ENCODE measurements at places on chromosomes 13 and 19.

DNA sequence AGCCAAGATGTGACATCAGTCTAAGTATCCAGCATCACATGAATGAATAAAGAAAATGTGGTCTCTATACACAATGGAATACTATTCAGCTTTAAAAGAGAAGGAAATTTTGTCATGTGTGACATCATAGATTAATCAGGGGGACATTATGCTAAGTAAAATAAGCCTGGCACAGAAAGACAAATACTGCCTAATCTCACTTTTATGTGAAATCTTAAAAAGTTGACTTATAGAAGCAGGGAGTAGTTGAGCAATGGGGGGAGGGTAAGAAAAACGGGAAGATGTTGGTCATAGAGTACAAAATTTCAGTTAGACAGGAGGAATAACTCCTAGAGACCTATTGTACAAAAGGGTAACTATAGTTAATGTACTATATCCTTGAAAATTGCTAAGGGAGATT is 10.4 kb upstream of the LCP1 start:
- DNase-seq, result no peak

DNA sequence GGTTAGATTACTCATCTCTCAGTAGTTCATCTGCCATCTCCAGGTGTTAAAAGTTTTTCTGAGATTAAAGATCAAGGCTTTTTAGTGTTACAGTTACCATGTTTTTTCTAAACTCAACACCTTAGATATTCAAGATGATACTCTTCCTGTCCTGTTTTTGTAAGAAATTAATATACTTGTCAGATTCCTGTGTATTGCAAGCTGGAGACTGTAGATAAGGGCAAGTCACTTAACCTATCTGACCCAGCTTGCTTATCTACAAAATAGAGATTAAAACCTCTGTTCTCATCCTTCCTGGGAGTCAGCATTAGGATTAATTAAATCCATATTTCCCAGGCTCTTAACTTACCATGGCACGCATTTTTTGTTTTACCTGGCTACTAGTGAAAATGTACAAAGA is 25.2 kb downstream of the SUGT1 start:
- DNase-seq, result no peak

GRCh38 chr19:3420244-3420755 is 53.9 kb downstream of the NFIC start:
- DNase-seq, result no peak

DNA sequence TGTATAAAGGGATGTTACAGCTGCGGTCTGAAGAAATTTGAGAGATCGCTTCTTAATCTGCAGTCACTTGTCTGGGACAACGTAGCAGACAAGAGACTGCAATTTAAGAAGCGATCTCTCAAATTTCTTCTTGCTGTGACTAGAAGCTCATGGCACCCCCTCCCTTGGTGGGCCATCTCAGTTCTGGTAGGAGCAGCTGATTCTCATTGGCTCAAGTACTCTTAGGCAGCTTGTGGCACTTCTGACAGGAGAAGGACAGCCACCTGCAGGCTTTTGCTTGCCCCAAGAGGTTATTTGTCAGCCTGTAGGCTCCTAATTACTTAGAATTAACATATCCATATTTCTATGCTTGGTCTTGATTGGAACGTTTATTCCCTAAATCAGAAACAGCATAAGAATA is 503.0 kb downstream of the DCT start:
- DNase-seq, result no peak

DNA sequence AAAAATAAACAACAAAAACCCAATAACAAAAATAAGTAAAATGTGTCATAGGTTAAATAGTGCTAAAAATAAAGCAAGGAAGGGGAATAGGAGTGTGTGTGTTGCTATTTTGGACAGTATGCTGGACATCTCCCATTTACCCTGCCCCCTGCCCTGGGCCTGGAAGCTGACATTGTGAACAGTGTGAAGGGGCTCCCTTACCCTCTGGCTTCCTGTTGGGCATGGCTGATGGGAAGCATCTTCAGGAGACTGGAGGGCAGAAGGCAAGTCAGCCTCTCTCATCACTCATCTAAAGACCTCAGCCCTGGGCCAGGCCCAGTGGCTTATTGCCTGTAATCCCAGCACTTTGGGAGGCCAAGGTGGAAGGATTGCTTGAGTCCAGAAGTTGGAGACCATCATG is 26.7 kb downstream of the KCTD15 start:
- no peak for DNase-seq

- no peak for DNase-seq
Measured at GRCh38 chr19:48310227-48310626, 15.1 kb upstream of the EMP3 start.

DNA sequence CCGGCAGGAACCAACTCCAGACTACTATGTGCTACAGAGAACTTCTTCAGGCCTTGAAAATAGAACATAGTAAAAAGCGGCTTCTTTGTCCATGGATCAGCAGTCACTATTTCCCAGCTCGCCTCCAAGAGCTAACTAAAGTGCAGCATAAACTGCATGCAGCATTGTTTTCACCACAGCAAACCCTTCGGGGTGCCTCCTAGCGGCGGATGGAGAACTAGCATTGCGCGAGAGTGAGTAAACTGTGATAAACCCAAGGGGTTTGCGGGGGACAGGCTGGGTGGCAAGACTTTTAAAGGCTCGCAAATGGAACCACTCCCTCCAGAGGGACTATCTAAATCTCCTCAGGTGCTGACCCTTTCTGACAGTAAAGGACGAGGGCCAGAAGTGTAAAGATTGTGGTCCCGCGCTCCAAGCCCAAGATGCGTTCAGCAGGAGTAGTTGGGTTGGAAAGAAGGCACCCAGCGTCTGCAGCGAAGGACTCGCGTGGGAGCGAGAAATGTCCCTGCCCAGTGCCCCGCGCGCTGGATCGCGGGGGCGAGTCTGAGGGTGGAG is 21.5 kb upstream of the SGCG start:
- peak; percentile 25 for DNase-seq

DNA sequence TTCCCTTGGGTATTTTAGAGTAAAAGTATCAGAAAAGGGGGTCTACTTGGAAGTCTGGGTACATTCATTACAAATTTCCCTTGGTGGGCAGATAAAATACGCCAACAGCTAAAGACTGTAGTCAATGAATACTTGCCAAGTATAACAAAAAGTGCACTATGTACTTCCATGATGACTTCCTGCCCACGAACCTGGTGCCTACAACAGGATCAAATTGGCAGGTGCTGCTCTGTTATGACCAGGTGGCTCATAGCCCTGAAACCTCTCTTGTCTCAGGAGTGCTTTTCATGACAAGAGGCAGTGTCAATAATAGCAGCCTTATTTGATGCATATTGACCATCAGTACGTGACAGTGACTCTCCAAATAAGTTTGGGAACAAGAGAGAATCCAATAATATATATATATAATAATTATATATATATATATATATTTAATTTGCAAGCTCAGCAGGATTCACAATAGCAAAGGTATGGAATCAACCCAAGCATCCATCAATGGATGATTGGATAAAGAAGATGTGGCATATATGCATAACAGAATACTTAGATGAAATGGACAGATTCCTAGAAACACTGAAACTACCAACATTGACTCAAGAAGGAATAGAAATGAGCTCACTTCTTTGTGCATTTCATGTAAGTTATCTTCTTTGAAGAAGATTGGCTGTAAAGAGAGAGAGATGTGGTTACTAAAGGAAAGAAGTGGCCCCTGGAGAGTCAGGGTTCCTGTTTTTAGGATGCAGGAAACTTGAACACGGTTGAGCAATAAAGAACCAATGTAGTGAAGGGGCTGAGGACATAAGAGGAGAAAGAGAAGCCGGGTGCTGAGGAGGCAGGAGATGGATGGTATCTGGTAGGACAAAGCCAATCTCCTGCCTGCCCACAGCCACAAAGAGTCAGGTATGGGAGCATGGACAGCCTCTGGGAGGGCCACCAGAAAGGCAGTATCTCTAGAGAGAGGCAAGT is 52.0 kb upstream of the GTF2F2 start:
- no peak for DNase-seq

GRCh38 chr13:87777387-87777786 is 106.2 kb downstream of the SLITRK5 start:
- DNase-seq, result peak; percentile 7

- DNase-seq, result no peak
Measured at GRCh38 chr19:22354665-22355064, 67.5 kb downstream of the ZNF98 start.

DNA sequence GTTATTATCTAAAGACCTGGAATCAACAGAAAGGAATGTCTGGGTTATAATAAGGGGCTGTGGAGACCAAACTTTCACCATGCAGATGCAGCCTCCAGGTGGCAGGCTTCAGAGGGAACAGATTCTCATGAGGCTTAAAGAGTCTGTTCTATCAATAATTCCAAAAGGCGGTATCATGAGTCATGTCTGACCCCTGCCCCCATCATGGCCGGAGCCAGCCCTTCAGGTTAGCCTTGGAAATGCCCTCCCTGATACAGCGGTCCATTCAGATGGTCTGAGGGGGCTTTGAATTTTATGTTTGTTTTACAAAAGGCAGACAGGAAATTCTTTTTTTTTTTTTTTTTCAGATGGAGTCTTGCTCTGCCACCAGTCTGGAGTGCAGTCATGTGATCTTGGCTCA is 21.7 kb upstream of the LAMP1 start:
- peak; percentile 40 for DNase-seq

DNA sequence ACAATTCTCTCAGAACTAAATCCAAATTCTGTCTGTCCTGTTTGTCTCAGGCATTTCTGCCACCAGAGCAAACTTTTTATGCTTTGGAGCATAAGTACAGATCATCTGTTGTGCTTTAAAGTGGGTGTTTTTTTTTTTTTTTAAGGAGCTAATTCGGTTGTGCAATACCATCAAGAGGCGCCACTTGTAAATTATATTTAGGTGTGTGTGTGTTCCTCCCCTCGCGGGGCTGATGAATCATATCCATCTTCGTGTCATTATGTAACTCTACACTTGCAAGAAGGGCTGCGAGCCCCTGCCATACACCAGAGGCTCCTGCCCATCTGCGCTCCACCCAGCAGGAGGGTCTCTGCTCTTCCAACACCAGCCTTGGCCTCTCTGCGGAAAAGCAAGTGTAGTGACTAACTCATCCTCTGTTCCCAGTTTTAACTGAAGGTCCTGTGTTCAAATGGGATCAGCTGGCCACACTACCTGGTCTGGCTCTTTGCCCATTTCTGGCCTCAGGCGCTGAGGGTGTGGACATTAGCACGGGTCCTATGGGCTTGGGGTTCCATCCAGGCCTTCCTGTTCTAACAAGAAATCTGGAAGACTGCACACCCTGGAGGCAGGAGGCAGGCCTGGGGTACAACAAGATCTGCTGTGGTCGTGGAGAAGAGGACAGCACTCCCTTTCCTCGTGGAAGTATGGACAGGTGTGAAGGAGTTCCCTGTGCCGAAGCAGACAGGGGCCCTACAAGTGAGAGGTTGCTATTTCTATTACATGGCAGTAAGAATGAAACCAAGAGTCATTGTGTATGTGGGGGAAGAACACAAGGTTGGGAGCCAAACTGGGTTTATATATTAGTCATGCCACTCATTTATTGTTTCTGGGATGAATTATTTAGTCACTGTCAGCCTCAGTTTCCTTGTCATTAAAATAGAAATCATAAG is 96.1 kb upstream of the MBNL2 start:
- DNase-seq, result peak; percentile 83

DNA sequence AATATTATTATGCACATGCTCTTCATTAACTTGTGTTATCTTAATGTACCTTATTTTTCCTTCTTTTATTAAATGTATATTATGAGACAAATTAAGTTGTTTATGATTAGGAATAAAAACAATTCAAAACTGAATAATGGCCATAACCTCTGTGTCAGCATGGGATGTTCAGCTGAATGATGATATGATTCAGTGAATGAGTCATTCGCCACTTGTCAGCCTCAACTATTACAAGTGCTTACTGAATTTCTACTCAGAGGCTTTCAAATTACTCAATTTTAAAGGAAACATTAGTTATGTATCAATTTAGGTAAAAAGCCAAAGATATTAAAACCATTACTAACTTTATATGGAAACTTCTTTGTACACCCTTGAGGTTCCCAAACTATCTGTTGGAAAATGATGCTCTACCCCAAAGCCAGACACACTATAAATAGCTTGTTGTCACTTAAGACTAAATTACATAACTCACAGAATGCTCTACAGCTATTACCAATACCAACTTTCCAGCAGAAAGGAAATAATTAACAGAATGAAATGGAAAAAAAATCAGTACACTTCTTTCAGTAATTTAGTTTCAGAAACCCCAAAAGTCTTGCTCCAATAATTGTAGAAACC is 14.4 kb downstream of the LIG4 start:
- DNase-seq, result no peak
